ENCODE measurements at places on chromosomes 3 and 15.
A peak's percentile ranks its signal among the peaks of the same experiment; 100 is the strongest.

GRCh38 chr3:189305412-189305811 is 133.6 kb downstream of the TPRG1 start:
- DNase-seq, result no peak

DNA sequence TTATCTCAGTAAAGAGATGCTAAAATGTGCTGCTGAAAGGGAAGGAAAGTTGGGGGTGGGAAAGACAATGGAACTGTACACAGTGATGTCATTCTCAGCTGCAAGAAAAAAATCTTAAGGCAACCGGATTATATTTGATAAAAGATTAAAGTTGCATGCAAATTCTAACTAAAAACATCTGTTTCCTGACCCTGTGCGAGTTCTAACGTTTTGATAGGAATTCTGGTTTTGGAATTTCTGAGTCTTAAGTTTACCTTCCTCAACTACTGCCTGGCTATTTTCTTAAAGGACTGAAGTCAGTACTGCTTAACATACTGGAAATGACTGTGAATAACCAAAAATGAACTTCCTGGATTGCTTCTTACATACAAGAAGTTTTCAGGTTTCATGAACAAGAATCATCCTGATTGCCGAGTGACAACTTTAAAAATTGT is 115.5 kb downstream of the SLC25A26 start:
- DNase-seq, result no peak

DNA sequence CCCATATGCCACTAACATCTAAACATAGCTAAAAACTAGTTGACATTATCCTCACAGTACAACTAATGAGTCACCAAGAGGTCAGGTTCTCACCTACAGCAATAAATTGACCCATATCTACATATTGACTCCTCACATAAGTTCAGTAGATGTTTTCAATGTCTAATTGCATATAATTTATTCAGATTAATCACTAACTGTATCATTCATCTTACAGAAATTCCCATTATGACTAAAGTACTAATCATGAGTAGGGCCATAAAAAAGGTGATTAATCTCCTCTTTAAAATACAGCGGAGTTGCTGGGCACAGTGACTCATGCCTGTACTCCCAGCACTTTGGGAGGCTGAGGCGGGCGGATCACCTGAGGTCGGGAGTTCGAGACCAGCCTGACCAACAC is 82.4 kb upstream of the ST3GAL6 start:
- DNase-seq, result peak; percentile 86

GRCh38 chr3:42117175-42118008 is 26.2 kb downstream of the TRAK1 start:
- peak; percentile 84 for DNase-seq

DNA sequence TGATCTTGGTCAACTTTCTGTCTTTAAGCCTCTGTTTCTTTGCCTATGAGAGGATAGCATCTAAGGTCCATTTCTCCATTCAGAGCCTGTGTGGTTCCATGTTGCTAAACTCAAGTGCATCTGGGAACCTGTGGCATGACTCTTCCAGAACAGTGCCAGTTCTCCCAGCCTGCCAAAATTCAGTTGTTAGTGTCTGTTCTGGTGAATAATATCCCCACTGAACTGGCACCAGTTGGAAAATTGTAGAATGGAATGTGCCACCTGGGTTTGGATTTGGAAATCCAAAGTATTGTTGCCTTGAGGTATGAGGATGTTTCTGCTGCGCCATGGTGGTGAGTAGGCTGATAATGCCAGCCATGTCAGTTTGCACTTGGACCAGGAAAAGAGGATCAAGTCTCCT is 31.3 kb downstream of the TIMP4 start:
- no peak for DNase-seq

GRCh38 chr15:79066391-79067071 is 24.0 kb downstream of the RASGRF1 start:
- no peak for DNase-seq

All from kidney tubule cell (primary cell).